ENCODE measurements at places on chromosomes 5 and 9.

DNA sequence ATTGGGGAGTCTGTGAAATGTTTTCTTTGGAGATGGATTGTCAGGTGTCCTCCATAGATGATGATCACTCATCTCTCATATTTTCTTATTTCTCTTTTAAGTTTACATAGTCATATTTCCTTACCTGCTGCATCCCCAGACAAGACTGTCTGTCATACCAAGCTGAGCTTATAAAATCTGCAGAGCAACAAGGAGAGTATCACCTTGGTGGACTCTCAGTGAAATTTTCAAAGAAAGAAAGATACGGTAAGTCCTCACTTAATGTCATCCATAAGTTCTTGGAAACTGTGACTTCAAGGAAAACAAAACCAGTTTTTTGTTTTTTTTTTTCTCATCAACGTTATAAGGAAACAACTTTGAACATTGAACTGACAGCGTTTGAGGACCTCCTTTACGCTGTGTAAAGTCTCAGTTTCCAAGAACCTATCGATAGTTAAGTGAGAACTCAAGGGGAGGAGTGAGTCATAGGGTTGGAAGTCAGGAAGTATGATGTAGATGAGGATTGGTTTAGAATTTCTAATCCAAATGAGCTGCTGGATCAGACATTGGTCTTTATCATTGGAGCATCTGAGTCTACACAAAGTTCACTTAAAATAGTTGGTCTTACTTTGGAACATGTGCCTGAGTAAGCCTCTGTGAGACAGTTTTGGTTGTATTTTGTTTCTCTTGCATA is 45.5 kb downstream of the SPIN1 start:
- DNase-seq: peak; percentile 22

DNA sequence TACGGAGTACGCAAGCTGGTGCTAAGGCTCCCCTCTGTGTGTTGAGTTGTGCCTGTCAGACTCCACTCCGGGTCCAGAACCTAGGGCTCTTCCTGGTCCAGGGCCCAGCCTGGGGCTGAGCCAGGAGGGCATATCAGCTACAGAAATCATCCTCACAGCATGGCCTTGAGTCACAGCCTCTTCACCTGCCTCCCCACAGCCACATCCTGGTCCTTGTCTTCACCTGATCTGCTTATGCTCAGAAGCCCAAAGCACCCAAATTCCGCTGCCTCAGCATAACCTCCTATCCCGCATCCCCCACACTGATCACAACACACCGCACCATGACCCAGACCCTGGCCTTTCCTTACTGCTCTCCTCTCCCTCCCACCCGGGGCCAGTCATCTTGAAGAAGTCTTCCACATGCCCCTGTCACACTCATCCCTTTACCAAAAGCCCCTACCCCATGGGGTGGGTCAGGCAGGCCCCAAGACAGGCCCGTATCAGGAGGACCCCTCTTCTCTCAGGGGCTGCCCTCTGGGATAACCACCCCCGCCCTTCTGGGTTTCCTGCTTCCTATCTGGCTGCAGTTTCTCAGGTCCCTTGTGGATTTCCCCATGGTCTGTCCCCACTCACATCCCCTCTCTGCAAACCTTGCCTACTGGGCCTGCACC is 1.3 kb upstream of the IL3 start:
- no peak for DNase-seq

- DNase-seq: no peak
Observed at GRCh38 chr5:3899093-3899492, 303.5 kb downstream of the IRX1 start.

- no peak for DNase-seq
Observed at GRCh38 chr5:175582697-175583096, 75.2 kb upstream of the HRH2 start.

GRCh38 chr9:92247296-92247695 is 46.2 kb downstream of the IARS1 start:
- DNase-seq: no peak

DNA sequence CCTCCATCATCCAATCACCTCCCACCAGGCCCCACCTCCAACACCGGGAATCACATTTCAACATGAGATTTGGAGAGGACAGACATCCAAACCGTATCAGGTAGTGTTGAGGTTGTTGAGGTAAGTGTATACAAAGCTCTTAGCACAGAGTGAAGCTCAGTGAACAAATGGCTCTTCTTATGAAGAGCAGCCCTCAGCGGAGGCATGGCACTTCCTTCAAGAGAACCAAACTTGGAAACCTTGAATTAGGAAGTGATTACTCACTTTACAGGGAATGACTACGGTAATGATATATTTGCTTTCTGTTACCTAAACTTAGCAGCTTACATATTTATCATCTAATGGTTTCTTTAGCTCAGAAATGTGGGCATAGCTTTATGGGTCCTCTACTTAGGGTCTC is 92.8 kb downstream of the IQGAP2 start:
- DNase-seq: no peak

DNA sequence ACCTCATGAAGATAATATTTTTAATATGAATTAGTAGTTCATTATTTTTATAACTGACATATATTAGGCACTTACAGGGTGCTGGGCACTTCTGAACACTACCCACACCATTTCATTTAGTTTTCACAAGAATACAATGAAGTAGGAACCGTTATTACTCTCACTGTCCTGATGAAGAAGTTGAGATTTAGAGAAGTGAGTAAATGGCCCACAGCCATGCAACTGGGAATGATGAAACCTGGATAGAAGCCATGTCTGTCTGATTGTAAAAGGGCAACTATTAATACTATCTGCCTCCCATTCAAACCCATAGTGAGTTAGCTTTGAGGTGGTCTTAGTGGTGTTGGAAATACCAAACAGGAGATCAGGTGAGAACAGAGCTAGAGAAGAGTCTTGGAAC is 29.6 kb upstream of the OTULINL start:
- no peak for DNase-seq

DNA sequence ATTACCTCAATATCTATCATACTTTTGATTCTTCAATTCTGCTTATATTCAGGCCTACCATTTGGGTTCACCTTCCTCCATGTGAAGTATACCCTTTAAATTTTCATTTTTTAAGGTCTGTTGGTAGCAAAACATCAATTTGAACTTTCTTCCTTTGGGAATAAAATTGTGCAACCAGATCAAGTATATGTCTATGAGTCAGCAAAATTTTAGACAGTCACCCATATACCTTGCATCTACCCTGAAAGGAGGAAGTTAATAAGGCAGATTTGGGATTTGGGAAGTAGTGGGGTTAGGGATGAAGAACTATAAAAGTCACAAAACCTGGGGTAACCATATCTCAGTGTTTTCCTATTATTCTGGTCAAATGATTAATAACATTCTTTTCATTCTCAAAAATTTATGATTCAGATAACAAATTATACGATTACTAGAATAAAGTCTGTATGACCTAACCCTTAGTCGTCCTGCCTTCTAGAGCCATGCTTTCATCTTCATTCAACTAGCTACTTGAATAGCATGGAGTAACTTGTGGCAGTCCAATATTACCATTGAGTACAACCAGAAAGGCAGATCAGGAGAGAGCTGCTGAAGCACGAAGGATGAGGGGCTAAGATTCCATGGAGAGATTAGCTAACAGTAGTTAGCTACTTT is 2.8 kb upstream of the IL33 start:
- no peak for DNase-seq

DNA sequence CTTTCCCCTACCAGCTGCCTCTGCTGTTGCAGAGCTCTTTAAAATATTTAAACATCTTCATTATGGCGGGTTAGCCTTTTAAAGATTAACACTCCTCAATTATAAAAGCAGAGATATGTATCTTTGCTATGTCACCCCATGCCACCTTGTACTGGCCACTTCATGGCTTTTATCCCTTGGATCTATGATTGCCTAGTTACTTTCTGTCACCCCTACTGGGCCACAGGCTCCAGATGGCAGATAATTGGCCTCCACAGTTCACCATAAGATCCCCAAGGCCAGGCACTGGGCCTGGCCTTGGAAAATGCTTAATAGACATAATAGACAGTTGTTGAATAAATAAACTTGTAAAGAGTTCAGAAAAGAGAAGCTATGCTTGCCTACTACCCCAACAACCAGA is 142.0 kb upstream of the SHB start:
- DNase-seq: no peak

DNA sequence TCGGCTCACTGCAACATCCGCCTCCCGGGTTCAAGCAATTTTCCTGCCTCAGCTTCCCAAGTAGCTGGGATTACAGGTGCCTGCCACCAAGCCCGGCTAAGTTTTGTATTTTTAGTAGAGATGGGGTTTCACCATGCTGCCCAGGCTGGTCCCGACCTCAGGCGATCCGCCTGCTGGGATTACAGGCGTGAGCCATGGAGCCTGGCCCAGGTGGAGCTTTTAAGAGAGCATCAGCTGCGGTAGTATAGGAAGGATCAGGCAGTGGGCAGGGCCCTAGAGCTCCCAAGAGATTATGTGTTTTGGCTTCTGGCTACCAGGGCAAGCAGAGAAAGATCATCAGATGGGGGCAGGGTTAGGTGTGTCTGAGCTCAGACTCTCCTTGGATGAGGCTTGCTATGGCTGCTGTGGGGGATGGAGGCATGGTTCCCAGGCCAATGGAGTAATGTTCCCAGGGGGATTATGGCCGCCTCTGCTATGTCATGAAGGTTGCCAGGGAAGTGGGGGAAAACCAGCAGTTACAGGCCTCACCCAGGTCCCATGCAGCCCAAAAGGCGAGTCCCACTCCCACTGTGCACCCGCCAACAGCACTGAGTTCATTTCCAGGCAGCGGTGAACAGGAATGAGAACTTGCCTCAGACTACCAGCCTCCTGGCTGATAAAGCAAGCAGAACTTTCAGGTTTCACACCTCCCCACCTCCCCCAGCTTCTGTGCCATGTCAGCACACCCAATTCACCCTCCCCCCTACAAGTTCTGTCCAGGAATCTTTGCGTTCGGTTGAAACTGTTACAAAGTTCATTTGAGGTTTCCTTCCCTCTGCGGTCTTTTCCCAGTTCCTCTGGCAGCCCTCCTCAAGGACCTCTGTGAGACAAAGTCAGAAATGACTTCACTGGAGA is 507.6 kb downstream of the SPATA31D1 start:
- no peak for DNase-seq

GRCh38 chr5:179836225-179837019 is 15.7 kb downstream of the SQSTM1 start:
- DNase-seq: no peak

GRCh38 chr9:76203373-76203772 is 190.9 kb downstream of the RFK start:
- no peak for DNase-seq

GRCh38 chr5:14591548-14591947 is 10.0 kb downstream of the OTULINL start:
- peak; percentile 34 for DNase-seq

DNA sequence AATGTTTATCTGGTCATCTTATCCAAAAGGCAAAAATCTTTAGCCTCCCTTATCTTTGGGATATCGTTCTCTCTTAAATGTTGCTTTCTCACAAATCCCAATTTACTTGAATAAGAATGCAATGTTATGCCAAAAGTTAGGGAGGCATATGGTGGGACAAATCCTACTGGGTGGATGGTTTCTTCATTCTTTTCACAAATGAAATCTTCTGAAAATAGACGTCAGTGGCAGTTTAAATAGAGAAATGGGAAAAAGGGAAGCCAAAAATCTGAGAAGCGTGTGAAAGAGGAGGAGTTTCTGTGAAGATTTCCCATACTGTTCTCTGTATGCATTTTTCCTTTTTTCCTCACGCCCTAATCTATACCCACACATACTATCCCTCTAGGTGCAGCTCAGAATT is 2.5 kb upstream of the PCDHAC1 start:
- DNase-seq: no peak

- DNase-seq: no peak
Observed at GRCh38 chr5:143537056-143537455, 133.6 kb upstream of the NR3C1 start.

DNA sequence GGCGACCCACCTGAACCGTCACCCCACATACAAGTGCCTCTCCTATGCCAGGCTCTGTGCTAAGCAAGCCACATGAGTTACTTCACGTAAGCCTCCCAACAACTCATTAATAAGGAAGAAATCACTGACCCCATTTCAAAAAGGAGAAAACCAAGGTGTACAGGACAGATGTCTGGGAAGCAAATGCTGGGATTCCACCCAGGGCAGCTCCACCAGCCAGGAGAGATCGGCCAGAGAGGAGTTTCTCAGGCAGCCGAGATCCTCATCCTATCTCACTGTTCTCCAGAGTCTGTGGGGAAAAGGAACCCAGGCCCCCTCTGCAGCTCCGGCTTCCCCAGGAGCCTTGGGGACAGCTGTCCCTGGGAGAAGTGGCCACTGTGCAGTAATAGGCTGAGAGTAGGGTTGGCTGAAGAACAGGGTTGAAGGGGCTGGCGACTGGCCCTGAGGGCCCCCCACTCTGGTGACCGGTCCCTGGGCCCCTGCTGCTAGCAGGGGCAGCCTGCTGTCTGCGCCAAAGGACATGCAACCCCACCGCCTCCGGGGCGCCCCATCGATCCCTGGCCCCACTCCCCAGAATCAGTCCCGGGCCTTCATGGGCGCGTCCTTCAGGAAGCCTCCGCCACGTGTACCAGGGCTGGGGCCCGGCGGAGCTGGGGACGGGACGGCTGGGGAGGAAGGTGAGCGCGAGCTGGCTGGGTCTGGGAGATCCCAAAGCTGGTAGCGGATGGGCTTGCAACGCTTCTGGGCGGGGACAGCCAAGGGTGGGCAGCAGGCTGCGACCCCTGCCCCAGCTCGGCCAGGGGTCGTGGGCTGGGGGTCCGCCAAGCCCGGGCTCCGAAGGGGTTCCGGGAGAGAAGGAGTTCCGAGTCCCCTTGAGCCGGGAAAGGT is 44.1 kb upstream of the STXBP1 start:
- no peak for DNase-seq

DNA sequence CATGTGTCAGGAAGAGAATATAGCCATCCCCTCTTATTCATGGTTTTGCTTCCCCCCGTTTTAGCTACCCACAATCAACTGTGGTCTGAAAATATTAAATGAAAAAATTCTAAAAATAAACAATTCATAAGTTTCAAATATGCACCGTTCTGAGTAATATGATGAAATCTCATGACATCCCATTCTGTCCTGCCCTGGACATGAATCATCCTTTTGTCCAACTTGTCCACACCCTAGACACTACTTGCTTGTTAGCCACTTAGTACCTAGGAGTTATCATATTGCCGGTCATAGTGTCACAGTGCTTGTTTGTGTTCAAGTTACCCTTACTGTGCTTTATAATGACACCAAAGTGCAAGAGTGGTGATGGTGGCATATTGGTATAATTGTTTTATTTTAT is 113.5 kb downstream of the CAAP1 start:
- peak; percentile 25 for DNase-seq

GRCh38 chr9:136153381-136154065 is 34.8 kb upstream of the TMEM250 start:
- no peak for DNase-seq

DNA sequence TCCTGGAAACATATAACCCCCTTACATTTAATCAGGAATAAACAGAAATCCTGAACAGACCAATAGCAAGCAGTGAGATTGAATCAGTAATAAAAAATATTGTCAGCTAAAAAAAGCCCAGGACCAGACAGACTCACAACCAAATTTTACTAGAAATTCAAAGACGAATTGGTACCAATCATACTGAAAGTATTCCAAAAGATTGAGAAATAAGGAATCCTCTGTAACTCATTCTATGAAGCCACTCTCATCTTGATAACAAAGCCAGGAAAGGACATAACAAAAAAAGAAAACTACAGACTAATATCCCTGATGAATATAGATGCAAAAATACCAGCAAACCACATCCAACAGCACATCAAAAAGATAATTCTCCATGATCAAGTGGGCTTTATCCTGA is 714.0 kb downstream of the SEMA5A start:
- no peak for DNase-seq

All from HS-5 (cell line).